ENCODE measurements at places on chromosomes 6 and 20. TPM values are rescaled to one million over a fixed set of nuclear protein-coding genes. Genes with fewer than 3 reads are reported as not detected.

The FAM83C gene
- not detected for total RNA-seq

The CD164 gene
- 170 TPM for total RNA-seq

The PDYN gene
- not detected for total RNA-seq

The ZNF334 gene
- total RNA-seq: 3.8 TPM

The FAM135A gene
- 16.0 TPM for total RNA-seq

The HSPA12B gene
- not detected for total RNA-seq

The OR2H2 gene
- total RNA-seq: not detected

The CABLES2 gene
- total RNA-seq: 14.1 TPM

- no peak for DNase-seq
Observed at GRCh38 chr6:79733388-79733787, 102.3 kb downstream of the SH3BGRL2 start.

DNA sequence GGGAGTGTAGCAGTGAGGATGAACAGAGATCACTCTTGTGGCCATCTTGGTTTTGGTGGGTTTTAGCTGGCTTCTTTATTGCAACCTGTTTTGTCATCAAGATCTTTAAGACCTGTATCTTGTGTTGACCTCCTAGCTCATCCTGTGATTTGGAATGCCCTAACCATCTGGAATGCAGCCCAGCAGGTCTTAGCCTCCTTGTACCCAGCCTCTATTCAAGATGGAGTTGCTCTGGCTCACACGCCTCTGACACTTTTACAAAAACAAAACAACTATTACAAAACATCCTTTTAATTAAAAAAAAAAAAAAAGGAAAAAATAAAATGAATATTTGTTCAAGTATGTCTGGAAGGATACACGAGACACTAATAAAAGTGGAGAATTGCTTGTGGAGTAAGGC, 62.4 kb downstream of the PHACTR2 start:
- DNase-seq: no peak

DNA sequence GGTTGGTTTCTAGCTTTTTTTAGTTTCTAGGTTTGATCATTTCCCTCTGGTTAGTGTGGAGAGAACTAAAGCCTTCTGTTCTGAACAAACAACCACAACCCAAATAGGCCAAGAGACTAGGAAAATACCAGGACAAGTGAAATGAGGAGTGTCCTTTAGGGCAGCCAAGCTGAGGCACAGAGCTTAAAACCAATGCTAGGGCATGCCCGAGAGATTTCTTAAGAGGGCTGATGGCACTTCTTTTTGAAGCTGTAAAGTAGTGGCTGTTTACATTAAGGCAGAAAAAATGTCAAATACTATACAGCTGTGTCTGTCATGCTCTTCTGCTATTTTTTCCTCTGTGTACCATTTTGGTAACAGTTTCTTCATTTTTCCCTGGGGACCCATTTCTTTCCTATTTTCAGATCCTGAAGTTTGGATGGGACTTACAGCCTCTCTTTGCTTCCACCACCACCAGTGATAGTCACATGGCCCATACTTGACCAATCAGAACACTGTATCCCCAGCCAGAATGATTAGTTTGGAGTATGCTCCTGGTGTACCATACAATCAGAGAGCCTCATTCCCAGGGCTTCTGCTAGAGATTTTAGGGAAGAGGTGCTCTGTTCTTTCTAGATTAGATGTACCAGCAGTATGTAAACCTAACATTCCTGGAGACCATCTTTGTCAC, 154.4 kb downstream of the BMP2 start:
- DNase-seq: no peak

- no peak for DNase-seq
Observed at GRCh38 chr6:148509119-148509799, 166.6 kb downstream of the SASH1 start.

DNA sequence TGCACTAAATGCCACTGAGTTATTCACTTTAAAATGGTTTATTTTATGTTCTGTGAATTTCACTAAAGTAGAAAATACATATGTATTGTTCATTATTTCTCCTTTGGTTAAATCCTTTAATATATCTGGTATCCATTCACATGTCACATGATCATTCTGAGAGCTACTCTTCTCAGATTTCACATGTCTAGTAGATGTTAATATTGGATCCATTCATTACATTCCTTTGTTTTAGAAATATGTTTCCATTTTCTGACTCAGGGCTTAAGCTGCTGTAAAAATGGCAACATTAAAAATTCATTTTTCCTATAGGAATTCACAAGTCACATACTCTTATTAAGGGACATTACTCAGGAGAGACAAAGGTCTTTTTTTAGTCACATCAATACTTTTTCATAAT, 205.4 kb downstream of the ZFAND3 start:
- no peak for DNase-seq

GRCh38 chr6:134689641-134690040, 260.3 kb downstream of the ALDH8A1 start:
- no peak for DNase-seq

DNA sequence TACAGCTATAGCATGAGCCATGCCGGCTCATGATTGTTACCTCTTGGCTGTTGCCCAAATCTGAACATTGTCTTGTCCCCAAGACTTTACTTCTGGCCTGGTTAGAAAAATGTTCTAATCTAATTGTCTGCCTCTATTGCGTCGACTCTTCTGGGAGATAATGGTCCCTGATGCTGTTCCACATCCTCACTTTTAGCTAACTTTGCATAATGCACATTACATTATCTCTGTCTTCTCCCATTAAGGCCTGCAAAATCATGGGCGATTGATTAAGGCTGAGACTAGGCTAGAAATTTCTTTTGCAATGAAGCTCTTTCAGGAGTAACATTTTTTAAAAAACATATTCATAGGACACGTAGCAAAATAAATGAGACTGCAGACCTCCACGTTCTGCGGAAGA, 961.0 kb downstream of the KIF16B start:
- DNase-seq: no peak

DNA sequence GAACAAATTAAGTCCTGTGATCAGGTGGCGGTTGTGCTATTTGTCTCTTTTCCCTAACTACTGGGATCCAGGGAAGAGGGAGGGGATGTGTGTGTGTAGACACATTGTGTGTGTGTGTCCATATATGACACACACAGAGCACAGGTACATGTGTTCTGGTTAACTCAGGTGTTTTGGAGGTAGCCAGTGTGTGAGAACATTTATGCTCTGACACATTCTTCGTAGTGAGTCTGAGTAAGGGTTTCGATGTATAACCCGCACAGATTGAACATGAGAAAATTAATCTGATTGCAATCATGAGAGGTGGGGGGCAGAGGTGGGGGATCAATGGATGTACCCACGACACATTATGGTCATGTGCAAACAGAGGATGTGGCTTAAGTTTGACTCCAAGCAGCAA, 12.6 kb downstream of the ZC3H12D start:
- DNase-seq: no peak

- no peak for DNase-seq
Observed at GRCh38 chr20:4813076-4813862, 91.6 kb downstream of the PRND start.

DNA sequence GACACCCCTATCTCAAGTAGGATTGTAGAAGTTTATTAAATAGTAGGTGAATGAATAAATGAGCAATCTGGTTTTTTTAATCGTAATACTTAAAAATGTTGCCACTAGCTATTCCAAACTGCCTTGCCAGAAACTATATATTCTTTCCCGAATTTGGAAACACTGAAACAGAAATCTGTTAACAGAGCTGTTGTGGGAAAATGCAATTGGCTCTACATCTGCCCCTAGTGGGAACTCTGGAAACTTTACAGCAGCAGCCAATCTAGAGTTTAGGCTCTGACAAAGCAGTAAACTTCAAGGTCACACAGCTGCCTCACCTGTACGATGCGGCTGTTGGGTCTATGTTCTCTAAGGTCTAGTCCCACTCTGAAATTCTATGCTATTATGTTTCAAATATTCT, 41.7 kb downstream of the SYNE1 start:
- DNase-seq: no peak

GRCh38 chr6:155493694-155494143, 38.1 kb upstream of the NOX3 start:
- DNase-seq: peak; percentile 95

DNA sequence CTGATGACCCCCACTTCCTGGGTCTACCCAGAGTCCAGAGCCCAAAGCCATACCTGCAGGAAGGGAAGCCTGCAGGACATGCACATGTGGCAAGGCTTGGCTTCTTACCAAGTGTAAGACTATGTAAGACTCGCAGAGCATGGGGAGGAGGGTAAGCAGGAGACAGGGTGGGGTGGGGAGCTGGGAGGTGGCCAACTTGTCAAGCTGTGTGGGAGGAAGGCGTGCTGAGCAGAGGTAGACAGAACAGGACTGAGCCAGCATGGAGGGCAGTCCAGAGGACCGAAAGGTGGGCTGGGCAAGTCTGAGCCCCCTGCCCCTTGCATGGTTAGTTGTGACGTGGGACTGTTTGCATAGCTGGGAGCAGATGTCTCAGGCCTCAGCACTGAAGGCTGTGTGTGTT, 53.4 kb upstream of the RNF24 start:
- peak; percentile 42 for DNase-seq

DNA sequence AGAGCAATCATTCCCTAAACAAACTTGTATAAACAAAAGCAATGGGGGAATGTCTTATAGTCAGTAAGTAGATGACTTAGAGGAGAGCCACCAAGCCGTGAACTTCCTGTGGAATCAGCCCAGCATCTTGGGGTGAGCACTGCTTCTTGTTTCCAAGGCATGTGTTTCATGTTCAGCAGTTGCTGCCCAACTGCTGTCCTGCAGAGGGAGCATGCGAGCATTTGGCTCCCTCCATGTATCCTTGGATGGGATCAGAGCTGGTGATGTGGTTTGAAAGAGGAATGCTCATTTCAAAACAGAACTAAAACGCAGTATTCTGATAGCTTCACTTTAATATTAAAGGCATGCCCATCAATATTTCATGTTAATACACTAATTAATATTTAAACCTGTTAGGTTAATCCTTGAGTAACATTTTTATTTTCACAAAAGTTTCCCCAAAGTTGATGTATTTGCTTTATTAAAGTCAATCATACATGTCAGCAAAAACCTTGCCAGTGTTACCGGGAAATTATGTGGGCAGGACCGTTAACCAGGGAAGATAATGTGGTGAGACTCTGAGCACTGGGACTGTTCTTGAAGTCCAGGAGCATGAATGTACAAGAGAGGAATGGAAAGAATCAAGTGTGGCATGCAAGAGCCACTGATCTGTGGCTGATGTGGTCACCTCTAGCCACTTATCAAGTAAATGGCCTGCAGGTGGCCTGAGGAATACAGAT, 172.1 kb upstream of the GGTLC1 start:
- DNase-seq: peak; percentile 36

- no peak for DNase-seq
Observed at GRCh38 chr6:107607116-107607515, 117.2 kb downstream of the SOBP start.

GRCh38 chr6:150229436-150230163, 86.8 kb downstream of the PPP1R14C start:
- DNase-seq: no peak

- no peak for DNase-seq
Observed at GRCh38 chr6:71642120-71642519, 244.2 kb upstream of the RIMS1 start.

GRCh38 chr20:31573555-31574321, 31.4 kb upstream of the ID1 start:
- DNase-seq: peak; percentile 65

DNA sequence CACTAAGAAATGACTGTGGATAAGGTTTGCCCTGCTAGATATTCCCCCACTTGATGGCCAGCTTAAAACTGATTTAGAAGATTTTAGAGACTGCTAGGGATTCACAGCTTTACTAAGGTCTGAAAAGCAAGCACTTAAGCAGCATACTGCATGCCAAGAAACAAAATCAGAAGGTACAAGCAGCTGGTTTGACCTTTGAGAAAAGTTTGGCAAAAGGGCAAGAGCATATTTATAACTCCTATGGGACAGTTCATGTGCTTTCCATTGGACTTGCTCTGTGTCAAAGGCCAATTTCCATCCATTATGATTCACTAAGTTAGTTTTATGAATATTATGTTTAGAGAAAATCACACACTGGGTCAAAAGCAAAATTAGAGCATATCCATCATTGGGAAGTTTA, 402.8 kb downstream of the PKHD1 start:
- no peak for DNase-seq

DNA sequence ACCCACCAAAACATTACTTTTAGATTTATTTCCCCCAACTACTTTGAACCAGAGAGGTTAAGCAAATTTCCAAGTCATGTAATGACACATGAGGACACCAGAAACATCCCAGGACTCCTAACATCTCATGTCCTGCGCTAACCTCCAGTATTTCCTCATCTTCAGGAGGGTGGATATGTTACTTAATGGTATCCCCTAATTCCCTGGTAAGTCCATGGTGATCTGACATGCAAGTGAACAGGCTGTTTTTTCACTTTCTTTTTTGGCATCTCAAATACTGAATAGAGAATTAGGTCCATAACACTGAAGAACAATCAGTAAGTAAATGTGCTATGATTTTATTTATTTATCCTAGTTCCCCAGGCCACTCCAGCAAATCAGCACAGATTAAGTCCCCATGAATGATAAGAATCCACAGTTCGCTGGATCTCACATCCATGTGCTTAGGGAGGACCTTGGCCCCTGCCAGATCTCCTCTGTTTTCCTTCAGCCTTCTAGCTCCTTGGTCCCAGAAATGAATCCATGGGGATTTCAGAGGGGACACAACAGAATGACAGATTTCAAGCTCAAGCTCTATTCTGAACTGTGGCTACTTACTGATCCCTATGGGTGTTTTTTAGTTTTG, 334.6 kb downstream of the CDC5L start:
- DNase-seq: no peak

GRCh38 chr20:14860410-14860814, 523.0 kb upstream of the FLRT3 start:
- DNase-seq: no peak

DNA sequence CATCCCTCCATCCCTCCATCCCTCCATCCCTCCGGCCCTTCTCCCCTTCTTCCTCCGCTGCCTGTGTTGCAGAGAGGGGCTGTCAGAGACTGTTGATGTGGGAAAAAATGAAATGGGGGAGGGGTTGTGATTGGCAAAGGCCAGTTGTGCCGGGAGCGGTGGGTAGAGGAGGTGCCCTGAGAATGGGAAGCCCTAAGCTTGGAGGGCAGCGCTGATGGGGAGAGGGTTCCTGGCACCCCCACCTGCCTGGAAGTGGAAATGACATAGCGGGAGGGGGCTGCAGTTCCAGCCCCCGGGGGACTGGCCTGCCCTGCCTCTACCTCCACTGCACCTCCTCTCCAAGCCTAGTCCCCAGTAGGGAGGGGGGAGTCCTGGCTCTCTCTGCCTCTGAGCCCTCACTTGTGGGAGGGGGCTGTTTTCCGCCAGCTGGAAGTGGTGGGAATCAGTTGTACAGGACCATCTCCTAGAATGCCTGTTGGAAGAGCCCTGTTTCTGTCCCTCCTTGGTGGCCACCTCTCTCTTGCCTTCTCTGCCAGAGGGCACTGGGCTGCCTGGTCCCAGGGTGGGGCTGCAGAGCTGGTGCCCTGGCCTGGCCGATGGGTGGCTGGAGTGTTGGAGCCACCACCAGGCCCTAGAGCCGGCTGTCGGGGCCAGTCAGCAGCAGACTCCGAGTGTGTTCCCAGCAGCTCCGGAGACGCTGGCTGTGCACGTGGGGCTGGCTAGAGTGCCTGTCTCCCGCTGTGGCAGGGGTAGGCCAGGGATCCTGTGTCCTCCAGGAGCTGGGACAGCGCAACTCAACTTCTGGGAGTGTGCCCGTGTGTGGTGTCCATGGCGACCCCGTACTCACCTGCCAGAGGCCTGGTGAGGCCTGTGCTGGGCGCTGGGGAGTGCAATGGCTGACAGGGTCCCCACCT, 1.5 kb downstream of the DLGAP4 start:
- DNase-seq: no peak
